ENCODE measurements at places on chromosomes 3 and 15. TPM values are rescaled to one million over a fixed set of nuclear protein-coding genes. Genes with fewer than 3 reads are reported as not detected.

GRCh38 chr3:32469151-32469874, 33.3 kb downstream of the CMTM6 start:
- no peaks in the 10 kb centered on the region for H3K27me3 ChIP-seq
- no peak for DNase-seq
- H3K27ac ChIP-seq: no peak overlapping the region
- H3K4me3 ChIP-seq: no peak overlapping the region

- H3K27me3 ChIP-seq: no peaks in the 10 kb centered on the region
- H3K27ac ChIP-seq: peak overlapping the region; percentile 67
- H3K4me1 ChIP-seq: peaks cover 72% of the 10 kb centered on the region
- H3K4me3 ChIP-seq: no peak overlapping the region
- DNase-seq: no peak
- peaks cover 26% of the 10 kb centered on the region for H3K36me3 ChIP-seq
Measured at GRCh38 chr3:112126511-112126911, 6.5 kb downstream of the GCSAM start.

DNA sequence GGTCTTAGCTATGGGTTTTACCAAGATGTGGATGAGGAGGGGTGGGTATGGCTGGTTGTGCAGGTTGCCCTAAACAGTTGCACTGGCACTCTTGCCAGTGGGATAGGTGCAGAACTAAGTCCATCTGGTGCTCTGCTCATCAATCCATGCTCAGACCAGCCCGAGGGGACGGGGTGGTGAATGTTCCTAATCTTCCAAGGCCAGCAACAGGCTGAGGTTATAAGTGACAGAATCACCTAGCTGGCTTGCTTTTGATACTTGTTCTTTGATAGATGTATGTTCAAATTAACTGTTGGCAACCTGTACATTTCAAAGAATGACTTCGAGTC, 53.5 kb upstream of the CCR2 start:
- H3K27me3 ChIP-seq: no peaks in the 10 kb centered on the region
- no peak for DNase-seq
- H3K4me1 ChIP-seq: peaks cover 64% of the 10 kb centered on the region
- H3K36me3 ChIP-seq: no peaks in the 10 kb centered on the region
- no peak overlapping the region for H3K27ac ChIP-seq

Gene HYAL1
- 0.09 TPM for polyA plus RNA-seq

Gene CAMKV
- polyA plus RNA-seq: not detected

DNA sequence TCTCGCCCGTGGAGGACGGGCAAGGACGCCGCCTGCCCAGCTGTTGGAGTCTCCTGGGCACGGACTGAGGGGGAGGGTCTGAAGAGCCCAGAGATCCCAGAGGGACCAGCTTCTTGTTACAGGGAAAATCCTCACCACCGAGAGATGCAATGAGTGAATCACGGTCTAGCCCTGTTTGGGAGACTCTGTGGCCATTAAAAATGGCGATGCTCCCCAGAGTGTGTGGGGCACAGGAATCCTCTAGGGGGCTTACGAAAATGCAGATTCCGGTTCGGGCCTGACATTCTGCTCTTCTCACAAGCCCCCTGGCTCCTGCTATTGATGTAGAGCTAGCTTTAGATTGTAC, 35.5 kb upstream of the EPHB3 start:
- H3K27me3 ChIP-seq: peaks cover 16% of the 10 kb centered on the region
- H3K36me3 ChIP-seq: no peaks in the 10 kb centered on the region
- H3K4me1 ChIP-seq: peaks cover 15% of the 10 kb centered on the region
- no peak overlapping the region for H3K27ac ChIP-seq
- no peak for DNase-seq
- H3K4me3 ChIP-seq: no peak overlapping the region

GRCh38 chr3:113728661-113729060, 17.4 kb downstream of the NAA50 start:
- H3K4me1 ChIP-seq: no peaks in the 10 kb centered on the region
- H3K27me3 ChIP-seq: no peaks in the 10 kb centered on the region
- no peak for DNase-seq
- H3K4me3 ChIP-seq: no peak overlapping the region

DNA sequence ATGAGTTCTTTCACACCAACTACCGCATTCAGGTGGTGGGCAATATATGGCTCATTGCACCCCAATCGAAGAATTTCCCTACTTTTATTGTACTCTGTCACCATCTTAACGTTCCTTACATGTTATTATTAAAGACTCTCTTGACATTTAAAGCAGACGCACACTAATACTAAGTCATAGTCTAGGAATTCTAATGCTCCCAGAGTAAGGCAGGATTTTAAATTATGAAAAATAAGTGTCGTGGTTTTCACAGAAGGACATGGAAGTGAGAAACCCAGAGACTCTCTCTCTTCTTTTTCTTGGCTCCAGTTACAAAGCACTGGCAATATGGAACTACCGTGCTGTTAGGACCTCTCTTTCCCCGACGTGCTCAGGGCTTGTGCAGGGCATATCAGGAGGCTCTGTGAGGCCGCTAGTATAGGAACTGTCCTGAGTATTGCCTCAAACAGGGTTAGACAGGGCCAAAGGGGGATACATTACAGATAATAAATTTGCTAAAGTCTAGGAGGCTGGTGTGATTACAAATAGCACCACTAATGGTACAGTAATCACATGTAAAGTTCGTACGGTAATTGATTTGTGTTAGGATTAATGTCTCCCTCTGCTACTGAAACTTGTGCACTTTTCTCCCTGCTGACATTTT, 590.8 kb downstream of the FOXP1 start:
- no peak overlapping the region for H3K4me3 ChIP-seq
- no peaks in the 10 kb centered on the region for H3K27me3 ChIP-seq
- H3K4me1 ChIP-seq: peaks cover 42% of the 10 kb centered on the region
- H3K27ac ChIP-seq: no peak overlapping the region
- DNase-seq: no peak
- H3K36me3 ChIP-seq: peaks cover 21% of the 10 kb centered on the region

Gene SETD5
- 8.4 TPM for polyA plus RNA-seq

Gene WDR93
- not detected for polyA plus RNA-seq

GRCh38 chr3:136195258-136196063, 674 bp downstream of the MSL2 start:
- H3K27me3 ChIP-seq: no peaks in the 10 kb centered on the region
- H3K4me1 ChIP-seq: peaks cover 37% of the 10 kb centered on the region
- H3K4me3 ChIP-seq: peak overlapping the region; percentile 98
- DNase-seq: peak; percentile 84
- no peaks in the 10 kb centered on the region for H3K36me3 ChIP-seq

Gene EAF2
- 21.2 TPM for polyA plus RNA-seq

- H3K36me3 ChIP-seq: no peaks in the 10 kb centered on the region
- peaks cover 88% of the 10 kb centered on the region for H3K4me1 ChIP-seq
- no peak overlapping the region for H3K4me3 ChIP-seq
- H3K27ac ChIP-seq: no peak overlapping the region
Measured at GRCh38 chr15:66408254-66408653, 21.5 kb downstream of the MAP2K1 start.

DNA sequence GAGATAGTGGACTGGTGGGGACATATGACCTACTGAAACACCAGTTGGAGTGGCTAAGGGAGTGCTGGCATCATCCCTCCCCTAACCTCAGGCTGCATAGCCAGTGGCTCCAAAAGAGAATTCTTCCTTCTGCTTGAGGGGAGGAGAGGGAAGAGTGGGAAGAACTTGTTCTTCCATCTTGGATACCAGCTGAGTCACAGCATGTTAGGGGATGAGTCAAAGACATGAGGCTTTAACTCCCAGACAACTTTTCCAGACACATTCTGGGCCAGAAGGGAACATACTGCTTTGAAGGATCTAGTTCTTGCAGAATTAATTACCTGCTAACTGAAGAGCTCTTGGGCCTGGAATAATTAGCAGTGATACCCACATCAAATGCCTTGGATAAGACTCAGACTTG, 36.8 kb upstream of the PEX5L start:
- H3K27me3 ChIP-seq: no peaks in the 10 kb centered on the region
- no peak overlapping the region for H3K4me3 ChIP-seq
- H3K36me3 ChIP-seq: no peaks in the 10 kb centered on the region
- no peaks in the 10 kb centered on the region for H3K4me1 ChIP-seq
- no peak overlapping the region for H3K27ac ChIP-seq

Measured in CD4-positive, alpha-beta memory T cell (primary cell).